ENCODE measurements at places on chromosomes 2 and 18.

DNA sequence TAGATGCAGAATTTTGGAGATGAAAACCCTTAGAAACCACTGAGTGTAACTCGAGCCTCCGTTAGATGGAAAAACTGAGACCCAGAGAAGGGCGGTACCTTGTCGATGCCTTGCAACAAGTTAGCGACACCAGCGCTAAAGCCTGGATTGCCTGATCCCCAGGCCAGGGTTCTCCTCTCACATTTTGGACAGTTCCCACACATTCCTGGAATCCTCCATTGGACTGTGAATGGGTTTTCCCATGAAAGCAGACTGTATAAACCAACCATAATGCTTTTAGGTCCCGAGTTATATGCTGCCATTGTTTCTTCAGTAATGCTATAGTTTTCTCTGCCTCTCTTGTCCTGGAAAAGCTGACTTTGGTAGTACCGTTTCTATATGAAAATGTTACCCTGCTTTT, 37.1 kb upstream of the LPIN1 start:
- DNase-seq: no peak

DNA sequence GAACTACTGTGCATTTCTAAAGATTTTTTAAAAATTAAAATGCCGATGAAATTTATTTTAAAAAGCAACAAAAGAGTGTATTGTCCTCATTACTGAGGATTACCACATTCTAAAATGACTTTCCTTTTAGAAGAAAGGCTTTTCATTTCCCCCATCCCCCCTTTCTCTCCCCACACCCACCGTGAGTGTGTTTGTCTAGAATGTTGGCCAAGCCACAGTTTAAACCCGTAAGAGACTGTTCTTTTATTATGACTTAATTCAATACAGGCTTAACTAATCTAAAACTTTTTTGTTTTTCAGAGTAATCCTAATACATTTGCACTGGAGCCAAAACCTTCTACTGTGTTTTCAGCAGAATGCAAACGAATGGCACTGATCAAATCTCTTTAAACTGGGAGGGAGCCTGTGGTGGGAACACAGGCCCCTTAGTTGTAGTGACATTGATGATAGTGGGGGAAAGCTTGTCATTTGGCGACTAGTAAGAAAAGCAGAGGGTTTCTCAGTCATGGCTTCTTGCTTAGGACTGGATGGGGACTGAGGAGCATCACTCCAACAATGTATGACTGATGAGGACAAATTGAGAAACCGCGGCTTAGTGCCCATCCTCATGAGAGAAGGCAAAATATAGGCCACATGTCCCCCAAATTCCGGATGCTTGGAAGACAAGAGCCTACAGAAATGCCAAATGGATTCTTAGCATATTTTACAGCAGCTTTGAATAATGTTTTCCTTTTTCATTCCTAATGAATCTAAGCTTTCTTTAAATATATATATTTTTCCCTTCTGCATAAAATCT, 154.0 kb upstream of the SMIM21 start:
- no peak for DNase-seq

GRCh38 chr2:63786471-63786870, 55.2 kb upstream of the UGP2 start:
- DNase-seq: no peak

GRCh38 chr2:148615381-148615841, 29.1 kb upstream of the EPC2 start:
- DNase-seq: no peak

DNA sequence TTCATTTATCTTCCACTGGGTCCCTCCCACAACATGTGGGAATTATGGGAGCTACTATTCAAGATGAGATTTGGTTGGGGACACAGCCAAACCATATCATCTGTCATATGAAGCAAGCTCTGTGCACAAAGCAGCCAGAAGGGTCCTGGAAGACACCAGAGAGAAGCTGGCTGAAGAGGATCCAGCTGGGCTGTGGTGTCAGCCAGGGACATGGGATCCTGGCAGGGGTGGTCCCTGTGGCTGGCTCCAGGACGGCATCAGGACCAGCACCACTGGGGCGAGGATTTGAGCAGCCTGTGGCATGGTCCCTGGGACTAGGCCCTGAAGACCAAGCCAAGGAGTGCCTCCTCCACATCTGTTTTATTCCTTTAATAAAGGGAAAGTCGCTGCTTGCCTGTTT, 84.8 kb upstream of the HDAC4 start:
- no peak for DNase-seq

DNA sequence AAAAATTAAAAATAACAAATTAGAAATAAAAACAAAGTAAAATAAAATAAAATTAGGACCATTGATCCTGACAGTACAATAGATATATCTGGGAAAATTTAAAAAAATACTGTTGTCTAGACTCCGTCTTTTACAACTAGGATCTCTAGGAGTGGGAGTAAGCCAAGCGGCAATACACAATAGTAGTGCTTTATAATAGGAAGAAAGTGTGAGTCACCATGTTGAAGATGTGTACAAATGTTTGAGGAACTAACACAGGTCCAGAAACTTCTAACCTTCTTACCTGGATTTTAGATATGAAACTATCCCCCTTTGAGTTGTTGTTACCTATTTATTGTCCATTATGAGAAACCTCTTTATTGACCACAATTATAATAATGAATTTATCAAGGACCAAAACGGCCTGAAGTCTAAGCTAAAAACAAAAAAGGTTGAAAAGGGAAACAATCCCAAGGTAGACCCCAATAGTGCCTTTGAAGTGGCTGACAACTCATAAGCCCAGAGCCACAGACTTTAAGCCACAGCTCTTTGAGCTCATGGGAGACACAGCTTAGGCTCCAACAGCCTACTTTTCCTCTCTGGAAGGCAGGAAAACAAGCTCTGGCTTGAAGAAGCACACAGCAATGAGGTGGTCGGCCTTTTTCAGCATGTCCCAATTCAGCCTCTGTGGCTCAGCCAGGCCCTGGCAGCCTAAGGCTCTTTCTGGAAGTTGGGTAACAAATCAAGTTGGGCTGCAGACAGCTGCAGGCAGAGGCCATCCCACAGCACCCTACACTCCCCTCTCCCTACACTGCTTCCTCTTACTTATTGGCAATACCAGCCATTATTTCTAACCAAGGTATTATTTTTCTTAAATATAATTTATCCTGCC, 62.9 kb downstream of the AQP4 start:
- DNase-seq: no peak

- no peak for DNase-seq
Observed at GRCh38 chr2:28399289-28399688, 6.6 kb downstream of the FOSL2 start.

GRCh38 chr18:79879566-79879965, 71.9 kb downstream of the SLC66A2 start:
- DNase-seq: no peak

GRCh38 chr2:120431386-120432292, 85.7 kb downstream of the INHBB start:
- no peak for DNase-seq

GRCh38 chr2:120367649-120368048, 21.7 kb downstream of the INHBB start:
- DNase-seq: no peak

DNA sequence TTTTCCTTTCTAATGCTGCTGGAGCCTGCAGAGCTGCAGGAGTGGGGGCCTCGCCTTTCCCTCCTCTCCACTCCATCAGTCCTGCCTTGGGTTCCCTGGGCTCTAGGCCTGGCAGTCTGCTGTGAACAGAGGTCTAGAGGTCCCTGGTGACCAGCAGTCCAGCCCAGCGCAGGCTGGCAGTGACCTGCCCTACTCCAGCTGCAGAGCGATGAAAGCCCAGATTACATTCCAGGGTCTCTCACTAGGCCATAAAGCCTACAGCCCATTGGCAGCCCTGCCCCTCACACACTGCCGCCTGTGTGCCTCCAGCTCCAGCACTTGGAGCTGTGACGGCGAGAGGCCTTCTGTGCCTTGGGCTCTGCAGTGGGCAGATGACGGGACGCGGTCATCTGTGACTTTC, 14.8 kb upstream of the MAL start:
- DNase-seq: no peak

GRCh38 chr18:14921547-14921946, 173.6 kb downstream of the ANKRD30B start:
- DNase-seq: no peak

DNA sequence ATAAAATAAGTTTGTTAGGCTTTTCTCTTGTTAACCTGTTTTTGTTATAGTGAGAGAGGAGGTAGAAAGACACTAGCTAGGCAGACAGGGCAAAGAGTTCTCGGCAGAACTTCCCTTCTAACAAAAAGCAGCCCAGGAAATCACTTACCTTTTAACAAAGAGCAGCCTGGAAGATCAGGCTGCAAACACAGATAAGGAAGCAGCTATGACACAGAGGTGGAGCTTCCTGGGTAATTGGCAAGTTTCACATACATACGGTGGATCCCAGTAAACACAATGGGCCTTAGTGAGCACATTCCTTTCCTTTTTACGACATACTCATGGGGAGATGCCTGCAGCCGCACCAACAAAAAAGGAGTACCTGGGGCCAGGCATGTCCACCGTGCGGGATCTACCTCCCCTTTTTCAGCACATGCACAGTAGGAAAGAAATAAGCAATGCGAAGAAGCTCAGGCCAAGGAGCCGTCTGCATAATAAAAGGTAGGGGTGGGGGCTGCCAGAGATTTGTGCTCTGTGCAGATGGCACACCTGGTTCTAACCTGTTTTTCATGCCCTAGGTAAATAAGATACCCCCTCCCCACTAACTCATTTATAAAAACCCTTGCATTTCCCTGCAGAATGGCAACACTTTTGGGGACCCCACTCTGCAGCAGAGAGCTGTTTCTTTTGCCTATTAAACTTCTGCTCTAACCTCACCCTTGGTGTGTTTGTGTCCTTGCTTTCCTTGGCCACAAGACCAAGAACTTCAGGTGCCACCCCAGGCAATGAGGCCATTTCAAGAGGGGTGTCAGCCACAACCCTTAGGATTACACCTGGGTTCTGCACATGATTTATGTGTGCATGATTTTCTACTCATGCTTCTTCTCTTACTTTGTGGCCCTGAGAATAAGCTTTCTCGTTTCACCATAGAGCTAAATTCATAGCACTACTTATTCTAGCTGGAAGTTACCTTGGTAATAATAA, 26.5 kb downstream of the MDH1 start:
- DNase-seq: no peak

GRCh38 chr2:215693193-215693998, 257.5 kb upstream of the FN1 start:
- no peak for DNase-seq

DNA sequence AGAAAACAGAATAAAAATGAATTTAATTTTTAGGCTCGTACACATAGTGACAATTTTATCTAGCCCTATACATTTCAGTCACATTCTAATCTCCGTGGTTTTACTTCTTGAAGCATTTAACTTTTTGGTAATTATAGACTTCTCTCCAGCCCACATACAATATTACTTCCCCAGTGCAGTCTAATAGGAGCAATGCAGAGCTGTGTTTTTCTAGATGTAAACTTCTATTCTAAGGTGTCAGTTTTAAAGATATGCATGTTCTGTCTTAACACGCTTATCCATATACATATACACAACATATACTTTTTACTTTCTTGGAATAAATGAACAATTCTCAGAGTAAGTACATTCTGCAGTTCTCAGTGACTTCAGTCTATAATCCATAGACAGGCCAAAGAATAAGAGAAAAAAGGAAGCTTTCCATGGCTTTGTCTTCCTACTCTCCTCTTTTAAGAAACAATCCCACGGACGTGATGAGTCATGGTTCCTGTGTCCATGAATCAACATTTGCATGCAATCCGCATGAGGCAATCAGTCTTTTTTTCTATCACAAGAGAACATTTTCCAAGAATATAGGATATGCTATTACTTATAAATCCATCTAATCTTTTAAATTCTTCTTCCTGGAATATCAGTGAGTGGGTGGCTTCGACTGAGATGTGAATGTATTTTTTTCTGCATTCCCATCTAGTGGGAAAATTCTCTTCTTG, 42.8 kb downstream of the CCDC102B start:
- no peak for DNase-seq
